NCI-H187 (cell line): ENCODE measurements at places on chromosomes 6 and 20.

DNA sequence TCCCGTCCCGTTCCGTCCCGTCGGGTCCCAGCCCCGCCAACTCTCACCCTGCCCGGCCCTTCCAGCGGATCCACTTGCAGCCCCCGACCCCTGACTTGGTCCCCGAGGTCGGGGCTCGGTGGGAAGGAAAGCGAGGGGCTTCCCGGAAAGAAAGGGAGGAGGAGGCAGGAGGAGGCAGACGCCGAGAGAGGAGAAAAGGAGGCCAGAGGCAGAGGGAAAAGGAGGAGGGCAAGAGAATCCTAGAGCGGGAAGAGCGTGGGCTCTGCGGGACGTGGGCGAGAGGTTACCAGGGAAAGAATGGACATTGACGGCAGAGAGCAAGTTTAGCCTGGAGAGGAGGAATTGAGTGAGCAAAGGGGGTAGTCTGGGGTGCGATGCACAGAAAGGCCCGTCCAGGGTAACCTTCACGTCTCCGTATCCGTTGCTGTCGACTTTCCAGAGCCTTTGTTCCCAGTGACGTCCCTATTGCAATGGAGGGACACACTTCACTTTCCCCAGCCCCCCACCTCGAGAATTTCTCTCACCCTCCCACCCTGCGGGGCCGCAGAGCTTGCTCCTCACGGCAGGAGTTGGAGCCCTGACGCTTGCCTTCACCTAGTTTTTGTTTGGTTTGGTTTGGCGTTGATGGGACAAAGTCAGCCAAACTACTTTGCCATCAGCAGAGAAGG, 477 bp upstream of the MOXD1 start:
- no peak for DNase-seq

- no peak for DNase-seq
These were observed 29.5 kb downstream of the EEF1A1 start for GRCh38 chr6:73491377-73491776.

GRCh38 chr20:38229376-38230252, 30.9 kb downstream of the KIAA1755 start:
- no peak for DNase-seq

DNA sequence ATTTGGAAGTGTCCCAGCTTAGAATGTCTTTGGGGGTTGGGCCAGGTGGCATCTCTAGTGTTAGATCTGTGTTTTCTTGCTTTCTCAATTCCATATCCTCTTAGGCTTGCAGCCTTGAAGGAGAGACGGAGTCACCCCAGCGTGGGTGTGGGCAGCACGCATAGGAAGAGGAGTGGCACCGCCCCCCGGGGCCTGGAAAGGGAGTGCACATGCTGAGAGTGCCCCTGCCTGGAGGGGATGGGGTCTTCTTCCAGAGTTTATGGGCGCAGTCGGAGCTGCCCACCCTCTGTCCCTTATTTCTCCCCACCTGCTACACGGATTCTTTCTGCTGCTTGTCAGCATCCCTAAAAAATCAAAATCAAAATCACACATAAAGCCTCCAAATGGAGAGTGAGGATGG, 309.7 kb downstream of the QKI start:
- DNase-seq: no peak

GRCh38 chr20:64253443-64253842, 2.1 kb upstream of the PCMTD2 start:
- DNase-seq: no peak

GRCh38 chr6:118862443-118862842, 31.5 kb upstream of the ASF1A start:
- no peak for DNase-seq

DNA sequence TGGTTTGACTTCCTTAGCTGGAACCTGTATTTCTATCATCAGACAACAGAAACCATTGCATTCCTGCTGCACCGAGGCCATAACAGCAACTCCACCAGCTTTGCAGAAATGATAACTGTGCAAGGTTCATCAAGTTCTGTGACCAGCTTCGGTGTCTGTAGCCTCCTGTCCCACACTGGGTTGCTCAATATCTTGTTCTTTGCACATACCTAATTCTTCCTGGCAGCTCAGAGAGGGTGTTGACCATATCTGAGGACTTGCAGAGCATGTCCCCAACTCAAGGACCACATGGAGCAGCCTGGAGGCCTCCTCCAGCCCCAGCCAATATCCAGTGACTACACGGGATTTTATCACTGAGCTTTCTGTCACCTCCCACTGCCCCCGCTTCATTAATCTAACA, 59.3 kb upstream of the SCAF8 start:
- DNase-seq: no peak

GRCh38 chr6:71034563-71035345, 77.9 kb upstream of the B3GAT2 start:
- no peak for DNase-seq

DNA sequence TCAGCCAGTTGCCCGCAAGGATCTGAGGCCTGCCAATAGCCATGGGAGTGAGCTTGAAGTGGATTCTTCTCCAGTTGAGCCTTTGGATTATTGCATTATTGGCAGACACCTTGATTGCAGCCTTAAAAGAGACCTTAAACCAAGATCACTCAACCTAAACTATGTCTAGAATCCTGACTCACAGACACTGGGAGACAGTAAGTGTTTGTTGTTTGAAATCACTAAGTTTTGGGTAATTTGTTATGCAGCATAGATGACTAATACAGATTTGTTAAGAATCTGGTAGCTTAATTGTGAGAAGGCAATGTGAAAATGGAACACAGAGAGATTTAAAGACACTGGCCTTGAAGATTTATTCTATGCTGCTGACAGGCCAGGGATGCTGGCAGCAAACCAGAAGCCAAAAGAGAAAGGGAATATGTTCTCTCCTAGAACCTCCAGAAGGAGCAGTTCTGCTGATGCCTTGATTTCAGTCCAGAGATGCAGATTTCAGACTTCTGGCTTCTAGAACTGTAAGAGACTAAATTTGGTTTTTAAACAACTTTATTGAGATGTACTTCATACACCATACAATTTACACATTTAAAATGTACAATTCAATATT, 17.6 kb downstream of the SIRPD start:
- DNase-seq: no peak

- no peak for DNase-seq
These were observed 150.0 kb upstream of the AHI1 start for GRCh38 chr6:135647521-135647920.
